ENCODE measurements at places on chromosomes 5 and 9. TPM values are rescaled to one million over a fixed set of nuclear protein-coding genes. Genes with fewer than 3 reads are reported as not detected.

Gene SGCD
- not detected for total RNA-seq

DNA sequence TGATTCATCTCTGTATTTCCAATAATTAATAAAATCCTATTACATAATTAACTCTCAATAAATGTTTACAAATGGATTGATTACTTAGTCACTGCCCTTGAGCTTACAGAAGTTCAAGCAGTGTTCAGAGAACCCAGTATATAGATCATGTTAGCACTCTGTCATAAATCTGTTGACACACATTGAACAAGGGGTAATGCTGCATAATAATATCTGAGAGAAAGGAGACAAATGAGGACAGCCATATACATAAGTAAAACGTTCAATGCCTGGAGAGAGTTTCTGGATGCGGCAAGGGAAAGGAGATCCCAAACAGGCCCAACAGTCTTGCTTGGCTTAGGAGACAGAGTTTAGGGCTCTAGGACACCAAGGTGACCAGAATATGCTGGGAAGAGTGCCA is 270.2 kb downstream of the FBXL17 start:
- DNase-seq = no peak

- no peak for DNase-seq
Observed at GRCh38 chr9:71363286-71363961, 242.0 kb upstream of the TRPM3 start.

Gene ITGA2
- total RNA-seq = 0.71 TPM
